ENCODE measurements at places on chromosomes 4 and X.

DNA sequence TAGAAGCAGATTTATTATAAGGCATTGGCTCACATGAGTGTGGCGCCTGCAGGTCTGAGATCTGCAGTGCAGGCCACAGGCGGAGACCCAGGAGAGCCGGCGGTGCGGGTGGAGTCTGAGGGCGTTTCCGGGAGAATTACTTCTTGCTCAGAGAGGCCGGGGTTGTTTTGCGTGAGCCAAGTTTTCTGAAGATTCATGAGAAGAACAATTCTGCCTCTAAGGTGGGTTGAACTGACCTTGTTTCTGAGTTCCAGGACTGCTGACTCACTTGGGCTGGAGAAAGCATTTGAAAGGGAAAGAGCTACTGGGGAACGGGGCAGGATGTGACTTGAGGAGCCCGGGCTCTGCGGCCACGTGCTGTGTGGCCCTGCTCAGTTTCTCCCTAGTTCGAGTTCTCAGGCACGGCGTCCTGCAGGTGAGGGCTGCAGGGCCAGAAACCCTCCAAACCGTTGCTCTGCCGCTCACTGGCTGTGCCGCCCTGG lies 36.7 kb upstream of the SORCS2 start:
- DNase-seq, result no peak

DNA sequence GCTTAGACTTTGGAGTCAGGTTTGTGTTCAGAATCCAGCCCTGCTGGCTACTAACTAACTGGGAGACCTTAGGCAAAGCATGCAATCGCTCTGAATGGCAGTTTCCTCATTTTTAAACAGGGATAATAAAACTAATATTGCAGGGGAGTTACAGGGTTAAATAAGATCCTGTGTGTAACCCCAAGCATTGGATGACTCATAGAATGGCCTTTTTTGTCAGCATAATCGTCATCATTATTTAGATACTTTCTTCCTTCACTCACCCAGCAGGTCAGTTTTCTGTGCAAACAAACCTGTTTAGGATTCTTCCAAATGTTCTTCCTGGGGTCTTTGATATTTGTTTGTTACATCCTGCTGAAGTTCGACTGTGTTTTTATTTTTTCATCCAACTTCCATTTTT lies 208.2 kb downstream of the EVC2 start:
- no peak for DNase-seq

DNA sequence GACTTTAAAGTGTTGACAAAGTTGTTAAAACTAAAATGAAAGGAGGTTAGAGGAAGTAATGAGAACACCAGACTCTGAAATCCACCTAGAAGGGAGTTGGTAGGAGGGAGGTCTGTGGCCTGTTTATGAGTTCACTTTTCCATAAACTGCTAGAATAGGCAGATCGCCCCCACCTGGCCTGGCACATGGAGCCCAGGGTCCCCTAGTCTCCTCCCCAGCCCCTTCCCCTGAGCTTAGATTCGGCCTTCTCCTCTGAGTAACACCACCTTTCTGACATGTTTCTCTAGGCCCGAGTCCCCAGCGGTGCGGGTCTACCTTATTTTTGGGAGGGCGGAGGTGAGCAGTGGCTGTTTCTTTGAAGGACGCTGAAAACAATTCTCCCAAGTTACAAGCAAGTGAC lies 54.5 kb upstream of the FAT1 start:
- no peak for DNase-seq

GRCh38 chr4:90958256-90958895 lies 831.2 kb downstream of the CCSER1 start:
- no peak for DNase-seq

- DNase-seq, result no peak
Observed at GRCh38 chr4:38068107-38068506, 107.9 kb downstream of the PTTG2 start.

Measured in OCI-M1 (cell line).